ENCODE measurements at places on chromosomes 7 and 10.

DNA sequence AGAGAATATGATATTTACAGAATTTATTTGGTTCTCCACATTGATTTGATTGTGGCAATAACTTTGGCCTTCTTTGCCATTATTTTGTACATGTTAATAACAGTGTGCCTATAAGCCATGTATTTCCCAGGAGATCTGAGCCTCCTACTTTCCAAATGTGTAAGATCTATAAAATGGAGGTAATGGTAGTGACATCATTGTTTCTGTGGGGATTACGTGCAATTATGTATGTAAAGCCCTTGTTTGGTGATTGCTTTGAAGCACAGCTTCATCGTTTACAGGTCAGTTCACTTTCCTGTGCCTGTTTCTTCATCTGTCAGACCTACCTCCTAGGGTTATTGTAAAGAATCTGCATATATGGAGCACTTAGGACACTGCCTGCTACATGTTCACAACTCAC, 17.3 kb downstream of the YAE1 start:
- DNase-seq: no peak

GRCh38 chr10:17793823-17794644, 15.1 kb upstream of the MRC1 start:
- DNase-seq: no peak

GRCh38 chr10:95268438-95268837, 22.4 kb downstream of the PDLIM1 start:
- DNase-seq: no peak

- DNase-seq: no peak
Observed at GRCh38 chr7:27925573-27926201, 185.7 kb downstream of the TAX1BP1 start.

- DNase-seq: no peak
Observed at GRCh38 chr10:79345241-79346011, 1.8 kb upstream of the PPIF start.

DNA sequence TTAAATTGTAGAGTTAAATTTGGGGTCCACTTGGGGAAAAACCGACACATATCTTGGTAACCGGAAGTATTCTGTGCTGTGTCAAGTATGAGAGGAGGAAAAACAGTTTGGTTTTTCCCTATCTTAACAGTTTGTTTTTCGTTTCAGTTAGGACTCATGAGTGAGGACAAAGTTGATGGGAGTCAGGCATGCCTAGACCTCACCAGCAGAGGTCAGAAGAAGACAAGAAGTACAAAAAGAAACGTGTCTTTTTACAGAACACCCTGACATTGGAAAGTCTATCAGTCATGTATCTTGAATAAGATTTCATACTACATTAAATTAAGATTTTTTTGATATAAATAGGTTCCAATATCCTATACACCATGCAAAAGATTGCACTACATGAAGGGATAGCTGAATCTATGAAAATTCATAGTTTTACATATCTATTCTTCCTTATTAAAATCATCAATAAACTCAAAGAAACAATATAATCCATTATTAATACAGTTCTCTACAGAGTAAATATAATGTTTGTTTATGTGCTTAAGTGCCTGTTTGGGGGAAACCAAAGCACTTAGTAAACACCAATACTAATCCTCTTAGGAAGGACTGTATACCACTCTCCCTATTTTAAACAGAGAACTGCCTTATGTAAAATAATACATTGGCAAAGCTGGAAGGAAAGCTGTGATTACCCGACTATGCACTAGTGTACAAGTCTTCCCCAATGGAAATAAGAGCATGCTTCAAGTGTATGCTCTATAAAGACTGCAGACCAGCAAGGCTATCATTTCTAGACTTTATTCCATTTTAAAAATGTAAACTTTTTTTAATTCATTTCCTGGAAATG, 95.6 kb downstream of the USP6NL start:
- DNase-seq: peak; percentile 65

DNA sequence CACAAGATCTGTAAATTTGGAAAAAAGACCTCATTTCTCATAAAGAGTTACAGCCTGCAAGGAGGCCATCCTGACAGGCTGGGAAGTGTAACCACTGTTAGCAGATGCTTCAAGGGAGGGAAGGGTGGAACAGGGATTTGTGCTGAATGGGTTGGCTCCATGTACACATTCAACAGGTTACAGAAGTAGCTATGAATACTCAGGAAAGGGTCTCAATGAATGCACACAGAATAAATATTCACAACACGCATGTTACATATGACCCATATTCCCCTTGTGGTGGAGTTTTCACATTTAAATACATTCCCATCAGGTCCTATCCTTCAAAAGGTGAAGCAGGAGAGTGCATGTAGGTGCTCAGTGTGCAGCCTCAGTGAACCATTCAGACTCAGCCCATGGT, 316.4 kb upstream of the COBL start:
- DNase-seq: no peak

DNA sequence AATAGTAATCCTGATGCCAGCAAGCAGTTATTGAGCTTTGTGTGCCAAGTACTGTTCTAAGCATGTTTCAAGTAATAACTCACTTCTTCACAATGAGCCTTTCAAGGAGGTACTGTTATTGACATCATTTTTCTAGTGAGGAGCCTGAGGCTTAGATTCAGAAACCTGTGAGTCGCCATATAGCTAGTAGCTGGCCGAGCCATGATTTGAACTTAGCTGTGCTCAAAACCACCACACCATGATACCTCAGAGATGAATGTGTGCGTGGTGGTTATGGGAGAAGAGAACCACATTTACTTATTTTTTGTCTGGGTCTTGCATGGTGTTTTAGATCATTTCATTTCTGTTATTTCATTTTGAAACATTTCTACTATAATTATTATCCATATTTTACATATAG, 578.9 kb downstream of the AUTS2 start:
- DNase-seq: peak; percentile 49

GRCh38 chr10:14688606-14689005, 86.1 kb downstream of the FAM107B start:
- peak; percentile 31 for DNase-seq

DNA sequence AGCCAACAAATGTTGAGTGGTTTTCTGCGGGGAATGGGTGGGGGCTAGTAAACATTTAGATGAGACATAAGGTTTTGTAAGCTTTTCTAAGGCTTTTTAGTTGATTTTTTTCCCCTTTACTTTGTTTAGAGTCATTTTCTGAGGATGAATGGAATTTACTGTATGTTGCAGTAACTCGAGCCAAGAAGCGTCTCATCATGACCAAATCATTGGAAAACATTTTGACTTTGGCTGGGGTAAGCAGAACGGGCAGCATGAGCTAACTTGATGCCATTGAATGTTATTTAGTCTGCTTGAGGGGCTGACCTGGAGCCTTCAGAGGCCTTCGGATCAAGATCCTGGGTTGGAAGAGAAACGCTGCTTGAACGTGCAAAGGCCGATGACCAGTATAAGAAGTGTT, 37.3 kb downstream of the FBH1 start:
- DNase-seq: peak; percentile 82

GRCh38 chr7:20146451-20146850, 70.7 kb downstream of the MACC1 start:
- no peak for DNase-seq

- no peak for DNase-seq
Observed at GRCh38 chr7:117273814-117274225, 49.0 kb downstream of the WNT2 start.

DNA sequence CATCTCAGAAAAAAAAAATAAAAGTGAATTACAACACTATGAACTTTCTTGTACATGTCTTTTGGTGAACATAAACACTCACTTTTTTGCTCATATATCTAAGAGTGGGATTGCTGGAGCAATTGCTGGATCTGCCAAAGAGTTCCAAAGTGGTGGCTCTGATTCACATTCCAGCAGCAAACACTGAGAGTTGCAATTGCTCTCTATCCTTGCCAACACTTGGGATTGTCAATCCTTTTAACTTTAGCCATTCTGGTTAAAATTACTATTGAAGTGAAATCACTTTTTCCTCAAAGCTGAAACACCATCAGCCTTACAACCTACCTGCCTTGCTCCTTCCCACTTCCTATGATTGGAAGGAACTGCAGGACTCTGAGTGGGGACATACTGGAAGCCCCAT, 70.7 kb downstream of the CDHR3 start:
- no peak for DNase-seq

DNA sequence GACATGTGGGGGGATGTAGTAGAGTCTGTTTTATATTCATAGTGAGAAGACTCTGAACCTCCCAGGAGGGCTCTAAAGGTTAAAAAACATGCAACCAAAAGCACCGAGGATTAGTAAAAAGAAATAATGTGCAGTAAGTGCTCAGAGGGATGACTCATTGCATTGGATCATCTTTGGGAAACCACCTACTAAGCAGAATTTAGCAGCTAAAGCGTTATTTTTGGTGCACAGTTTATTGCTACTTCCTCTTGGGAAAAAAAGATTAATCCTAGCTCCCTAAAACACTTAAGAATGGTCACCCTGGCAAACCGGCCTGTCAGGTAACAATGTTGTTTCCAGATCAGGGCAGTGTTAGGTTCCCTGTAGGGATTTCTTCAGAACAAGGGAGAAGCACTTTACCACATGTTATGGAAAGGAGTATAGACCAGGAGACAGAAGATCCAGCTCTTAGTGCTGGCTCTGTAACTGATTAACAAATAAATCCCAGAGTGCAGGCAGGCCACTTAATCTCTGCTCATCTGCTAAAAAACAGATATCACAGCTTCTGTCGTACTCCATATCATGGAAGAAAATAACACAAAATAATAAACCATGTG, 44.8 kb upstream of the FAM133B start:
- DNase-seq: peak; percentile 27

- no peak for DNase-seq
Observed at GRCh38 chr7:2191016-2191415, 41.7 kb downstream of the MAD1L1 start.

DNA sequence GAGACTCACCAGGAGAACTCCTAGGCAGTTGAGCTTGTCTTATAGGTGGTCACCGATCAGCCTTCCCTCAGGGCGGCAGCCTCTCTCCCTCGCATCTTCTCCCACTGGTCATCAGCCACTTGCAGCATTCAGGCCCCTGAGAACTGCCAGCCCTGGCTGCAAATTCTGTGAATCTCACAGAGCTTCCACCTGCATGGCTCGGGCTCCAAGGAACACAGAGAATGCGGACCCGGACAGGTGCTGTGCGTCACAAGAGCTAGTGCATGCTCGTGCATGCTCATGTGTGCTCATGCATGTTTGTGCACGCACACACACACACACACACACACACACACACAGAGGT, 176.9 kb downstream of the ARHGAP12 start:
- DNase-seq: no peak

- no peak for DNase-seq
Observed at GRCh38 chr10:126099366-126099765, 203.0 kb downstream of the FANK1 start.

- no peak for DNase-seq
Observed at GRCh38 chr10:125802131-125802530, 20.9 kb downstream of the UROS start.

DNA sequence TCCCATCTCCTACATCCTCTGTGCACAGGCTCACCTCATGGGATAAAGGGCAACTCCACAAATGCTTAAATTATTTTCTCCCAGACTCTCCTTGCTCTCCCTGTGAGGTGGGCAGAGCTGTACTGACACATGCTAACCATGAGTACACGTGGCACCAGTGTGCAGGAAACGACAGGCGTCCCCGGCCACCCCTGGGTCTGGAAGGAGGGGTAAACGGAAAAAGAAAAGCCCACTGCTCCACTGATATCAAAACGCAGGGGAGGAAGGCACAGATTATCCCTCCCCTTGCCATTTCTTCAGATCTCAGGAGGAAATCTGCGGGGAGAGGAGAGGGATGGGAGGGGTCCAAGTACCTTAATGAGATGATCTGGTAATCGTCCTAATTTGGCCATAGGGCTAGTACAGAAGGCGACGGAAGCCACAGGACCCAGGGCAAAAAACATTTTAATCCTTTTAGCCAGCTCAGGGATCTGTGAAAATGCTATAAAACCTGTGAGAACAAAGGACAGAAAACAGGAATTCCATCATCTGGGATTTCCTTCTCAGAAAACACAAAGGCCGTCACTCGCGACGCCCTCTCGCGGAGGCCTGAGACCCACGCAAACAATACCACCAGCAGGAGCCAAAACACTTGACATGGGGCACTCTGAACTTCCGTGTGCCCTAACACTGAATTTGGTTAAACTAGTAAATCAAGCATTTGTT, 17.8 kb upstream of the CH25H start:
- no peak for DNase-seq

DNA sequence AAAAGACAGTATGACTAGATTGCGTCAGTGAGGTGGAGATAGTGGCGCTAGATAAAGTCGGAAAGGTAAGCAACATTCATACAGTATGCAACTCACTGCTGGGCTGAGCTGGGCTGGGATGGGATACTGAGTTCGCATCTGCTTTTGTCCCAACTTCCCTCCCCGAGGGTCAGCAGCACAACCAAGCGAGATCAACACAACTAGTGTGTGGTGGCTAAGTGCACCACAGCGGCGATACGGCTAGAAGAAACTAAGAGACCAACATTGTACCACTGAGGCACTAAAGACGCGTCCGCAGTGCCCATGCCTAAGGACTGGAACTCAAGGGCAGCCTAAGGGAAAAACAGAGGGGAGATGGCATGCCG, 467 bp downstream of the EXOSC1 start:
- no peak for DNase-seq

GRCh38 chr7:15848362-15848761, 161.9 kb upstream of the MEOX2 start:
- DNase-seq: no peak

- no peak for DNase-seq
Observed at GRCh38 chr7:151644554-151644953, 124.9 kb upstream of the RHEB start.

- no peak for DNase-seq
Observed at GRCh38 chr7:44117801-44118429, 5.4 kb downstream of the POLD2 start.

DNA sequence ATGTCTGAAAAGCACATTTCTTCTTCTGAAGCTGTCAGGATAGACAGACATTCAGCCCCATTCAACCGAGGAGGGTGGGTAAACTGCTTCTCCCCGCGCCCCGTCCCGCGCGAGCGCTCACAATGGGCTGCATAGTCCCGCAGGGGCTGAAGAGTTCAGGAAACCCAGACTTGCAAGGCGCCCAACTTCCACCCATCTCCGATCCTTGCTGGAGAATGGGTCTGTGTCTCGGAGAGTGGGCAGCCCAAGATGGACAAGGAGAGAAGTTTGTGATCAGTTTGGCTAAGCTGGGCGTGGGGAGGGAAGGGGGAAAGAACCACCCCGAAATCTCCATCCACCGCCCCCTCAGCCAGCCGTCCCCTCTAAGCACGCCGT, 686 bp downstream of the AASS start:
- DNase-seq: no peak

DNA sequence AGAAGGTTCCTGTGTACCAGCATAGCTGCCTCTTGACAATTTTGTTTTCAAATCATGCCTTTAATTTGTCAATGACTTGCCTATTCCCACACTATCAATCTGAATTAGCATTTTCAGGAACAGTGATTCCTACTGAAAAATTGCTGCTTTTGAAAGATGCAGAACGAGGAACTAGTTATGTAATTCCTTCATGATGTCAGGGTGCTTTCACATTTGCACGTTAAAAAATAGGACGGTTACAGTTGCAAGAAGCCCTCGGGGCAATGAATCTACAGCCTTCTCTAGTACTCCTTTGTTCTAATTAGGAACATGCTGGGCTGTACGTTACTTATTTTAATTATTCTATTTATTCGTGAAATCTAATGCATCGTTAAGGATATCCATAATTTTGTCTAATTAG, 253.9 kb downstream of the OTUD1 start:
- DNase-seq: no peak
